ENCODE measurements at places on chromosomes 3 and 15.

DNA sequence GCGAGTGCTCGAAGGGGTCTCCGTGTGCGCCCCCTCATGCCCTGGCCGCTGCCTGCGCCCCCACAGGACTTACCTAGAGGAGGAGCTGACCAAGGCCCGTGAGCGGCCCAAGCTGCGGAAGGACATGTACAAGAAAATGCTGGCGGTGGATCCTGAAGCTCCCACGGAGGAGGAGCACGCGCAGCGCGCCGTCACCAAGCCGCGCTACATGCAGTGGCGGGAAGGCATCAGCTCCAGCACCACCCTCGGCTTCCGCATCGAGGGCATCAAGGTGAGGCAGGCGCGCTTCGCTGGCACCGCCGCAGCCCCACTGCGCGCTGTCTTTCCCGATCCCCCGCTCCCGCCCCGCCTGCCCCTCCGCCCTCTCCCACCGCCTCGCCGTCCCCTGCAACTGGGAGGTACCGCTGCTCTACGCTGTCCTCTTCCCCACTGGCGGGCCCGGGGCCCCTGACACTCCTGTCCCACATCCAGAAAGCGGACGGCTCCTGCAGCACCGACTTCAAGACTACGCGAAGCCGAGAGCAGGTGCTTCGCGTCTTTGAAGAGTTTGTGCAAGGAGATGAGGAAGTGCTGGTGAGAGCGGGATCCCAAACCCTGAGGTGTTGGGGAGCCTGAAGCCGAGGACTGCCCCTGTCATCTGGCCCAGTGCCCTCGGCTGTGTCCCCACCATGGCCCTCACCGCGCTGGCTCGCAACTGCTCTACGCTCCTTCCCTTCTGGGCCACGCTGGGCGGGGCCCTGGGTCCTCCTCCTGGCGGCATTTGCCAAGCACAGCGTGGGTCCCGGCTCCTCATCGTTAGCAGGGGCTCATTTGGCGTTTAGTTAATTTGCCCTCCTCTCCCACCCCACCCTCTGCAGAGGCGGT, 8.5 kb downstream of the ITPKA start:
- DNase-seq, result no peak

DNA sequence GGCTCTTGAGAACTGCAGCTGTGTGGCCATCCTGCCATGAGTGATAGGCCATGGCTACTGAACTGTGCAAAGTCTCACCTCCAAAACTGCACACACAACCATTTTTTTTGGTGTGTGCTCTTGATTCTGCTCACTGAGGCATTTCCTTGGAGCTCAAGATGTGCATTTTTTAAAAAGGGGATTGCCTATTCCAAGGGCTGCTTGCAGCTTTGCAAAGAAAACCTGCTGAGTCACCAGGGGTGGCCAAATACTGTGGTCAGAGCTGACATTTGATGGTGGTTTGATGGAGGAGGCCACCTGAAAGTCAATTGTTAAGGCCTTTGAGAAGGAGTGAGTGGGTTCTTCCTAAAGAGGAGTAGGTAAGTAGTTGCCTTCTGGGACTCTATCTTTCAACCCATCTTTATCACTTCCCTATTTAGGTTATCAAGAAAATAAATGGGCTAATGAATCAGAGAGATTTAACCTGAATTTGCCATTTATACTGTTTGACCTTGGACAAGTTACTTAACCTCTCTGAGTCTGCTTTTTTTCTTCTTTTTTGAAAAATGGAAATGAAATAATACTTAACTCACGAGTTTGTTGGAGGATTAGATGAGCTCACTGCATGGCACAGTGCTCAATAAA, 87.9 kb downstream of the CHST2 start:
- no peak for DNase-seq

GRCh38 chr3:186121968-186122367, 13.1 kb upstream of the ETV5 start:
- DNase-seq, result no peak

GRCh38 chr3:76267851-76268380, 482.6 kb upstream of the ZNF717 start:
- no peak for DNase-seq

- DNase-seq, result no peak
These were observed 17.6 kb downstream of the RSRC1 start for GRCh38 chr3:158127250-158128219.

DNA sequence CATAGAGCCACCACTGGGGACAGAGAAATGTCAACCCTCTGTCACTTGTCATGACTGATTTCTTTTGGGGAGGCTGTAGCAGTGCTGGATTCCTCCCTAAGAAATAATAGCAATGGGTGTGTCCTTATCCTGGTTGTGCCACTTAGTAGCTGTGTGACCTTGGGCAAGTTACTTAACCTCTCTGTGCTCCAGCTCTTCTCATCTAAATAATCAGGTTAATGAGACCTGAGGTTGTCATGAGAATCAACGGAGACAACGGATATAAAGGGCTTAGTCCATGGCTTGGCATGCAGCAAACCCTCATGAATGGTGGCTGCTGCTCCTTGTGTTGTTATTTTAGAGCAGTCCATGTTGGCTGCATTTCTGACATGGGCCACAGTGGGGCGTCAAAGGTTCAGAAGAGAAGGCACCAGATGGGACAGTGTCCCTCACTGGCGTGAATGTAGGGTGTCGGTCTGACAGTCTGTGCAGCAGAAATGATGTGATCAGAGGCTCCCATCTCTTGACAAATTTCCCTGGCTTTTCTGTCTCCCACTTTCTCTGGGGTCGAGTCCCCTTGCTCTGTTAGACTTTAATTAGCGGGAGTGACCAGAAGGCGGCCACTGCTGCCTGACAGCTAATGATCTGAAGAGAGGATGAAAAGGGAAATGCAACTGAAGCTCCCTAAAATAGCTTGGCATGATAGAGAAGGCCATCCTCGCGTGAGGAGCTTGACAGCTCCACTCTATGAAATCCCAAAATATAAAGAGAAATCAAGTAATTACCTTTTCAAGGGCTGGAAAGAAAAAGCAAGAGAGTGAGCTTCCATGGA, 209.4 kb downstream of the CADPS start:
- no peak for DNase-seq

GRCh38 chr3:38453075-38453912, at the start of gene ACVR2B:
Gene ACVR2B (plus strand): TSS chr3:38453890. CDS start chr3:38454323, 433 bp downstream.
- DNase-seq, result peak; percentile 49

- no peak for DNase-seq
These were observed 3.0 kb upstream of the NGRN start for GRCh38 chr15:90262426-90262825.

- DNase-seq, result no peak
These were observed 153.7 kb upstream of the ABI3BP start for GRCh38 chr3:101146946-101147345.

DNA sequence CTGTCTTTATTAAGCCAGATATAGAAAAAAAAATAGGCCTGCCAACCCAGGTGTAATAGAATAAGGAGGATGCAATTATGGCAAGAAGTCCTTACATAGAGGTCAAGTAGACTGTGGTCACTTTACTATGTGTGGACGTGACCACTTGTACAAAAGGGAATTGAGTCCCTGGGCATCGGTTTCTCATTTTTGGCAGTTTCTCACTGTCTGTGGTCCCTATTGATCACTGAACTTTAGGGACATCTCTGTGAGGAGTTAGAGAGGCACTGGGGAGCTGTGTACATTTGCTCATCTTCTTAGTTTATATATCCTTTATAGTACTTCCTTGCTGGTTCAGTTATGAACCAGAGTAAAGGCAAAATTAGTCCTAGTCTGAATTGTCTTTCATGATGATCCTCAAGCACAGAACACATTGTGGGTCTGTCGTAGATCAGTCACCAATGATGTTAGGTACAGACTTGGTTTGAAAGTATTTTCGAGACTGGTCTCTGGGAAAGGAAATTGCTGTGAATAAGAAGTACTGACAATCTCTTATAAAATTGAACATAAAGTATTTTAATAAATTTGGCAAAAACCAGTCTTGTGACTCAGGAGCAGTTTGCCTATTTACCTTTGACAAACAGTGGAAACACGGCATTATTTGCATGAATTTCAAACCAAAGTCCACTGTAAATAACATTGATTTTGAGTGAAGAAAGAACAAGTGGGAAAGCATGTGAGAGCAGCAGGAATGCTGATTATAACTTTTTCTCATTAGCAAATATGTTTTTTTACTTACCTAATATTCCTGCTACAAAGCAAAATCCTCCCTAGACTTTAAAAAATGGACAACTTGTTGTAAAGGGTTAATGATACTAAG, 218.9 kb upstream of the DPH6 start:
- DNase-seq, result no peak

DNA sequence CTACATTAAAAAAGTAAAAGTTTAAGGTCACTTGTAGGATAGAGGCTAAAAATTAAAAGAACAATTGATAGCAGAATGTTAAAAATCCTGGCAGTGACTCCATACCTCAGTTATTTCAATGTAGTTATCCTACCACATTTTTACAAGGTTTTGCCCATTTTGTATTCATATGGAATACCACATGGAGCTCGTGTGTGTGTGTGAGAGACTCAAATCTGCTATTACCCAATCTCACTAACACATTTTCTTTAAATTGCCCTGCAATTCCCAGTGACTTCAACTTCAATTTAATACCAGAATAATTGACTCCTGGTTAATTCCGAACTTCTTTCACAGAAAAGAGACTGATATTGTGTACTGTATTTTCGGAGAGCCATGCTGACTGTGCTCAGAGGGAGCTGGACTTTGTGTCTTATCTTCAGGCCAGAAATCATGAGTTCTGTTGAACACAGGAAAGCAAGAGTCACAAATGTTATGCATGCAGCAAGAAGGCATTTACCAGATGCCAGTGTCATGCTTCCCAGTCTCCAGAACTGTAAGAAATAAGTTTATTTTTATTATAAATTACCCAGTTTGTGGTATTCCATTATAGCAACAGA, 529.0 kb upstream of the NECTIN3 start:
- no peak for DNase-seq

GRCh38 chr3:55333046-55333445, 154.1 kb downstream of the WNT5A start:
- no peak for DNase-seq

DNA sequence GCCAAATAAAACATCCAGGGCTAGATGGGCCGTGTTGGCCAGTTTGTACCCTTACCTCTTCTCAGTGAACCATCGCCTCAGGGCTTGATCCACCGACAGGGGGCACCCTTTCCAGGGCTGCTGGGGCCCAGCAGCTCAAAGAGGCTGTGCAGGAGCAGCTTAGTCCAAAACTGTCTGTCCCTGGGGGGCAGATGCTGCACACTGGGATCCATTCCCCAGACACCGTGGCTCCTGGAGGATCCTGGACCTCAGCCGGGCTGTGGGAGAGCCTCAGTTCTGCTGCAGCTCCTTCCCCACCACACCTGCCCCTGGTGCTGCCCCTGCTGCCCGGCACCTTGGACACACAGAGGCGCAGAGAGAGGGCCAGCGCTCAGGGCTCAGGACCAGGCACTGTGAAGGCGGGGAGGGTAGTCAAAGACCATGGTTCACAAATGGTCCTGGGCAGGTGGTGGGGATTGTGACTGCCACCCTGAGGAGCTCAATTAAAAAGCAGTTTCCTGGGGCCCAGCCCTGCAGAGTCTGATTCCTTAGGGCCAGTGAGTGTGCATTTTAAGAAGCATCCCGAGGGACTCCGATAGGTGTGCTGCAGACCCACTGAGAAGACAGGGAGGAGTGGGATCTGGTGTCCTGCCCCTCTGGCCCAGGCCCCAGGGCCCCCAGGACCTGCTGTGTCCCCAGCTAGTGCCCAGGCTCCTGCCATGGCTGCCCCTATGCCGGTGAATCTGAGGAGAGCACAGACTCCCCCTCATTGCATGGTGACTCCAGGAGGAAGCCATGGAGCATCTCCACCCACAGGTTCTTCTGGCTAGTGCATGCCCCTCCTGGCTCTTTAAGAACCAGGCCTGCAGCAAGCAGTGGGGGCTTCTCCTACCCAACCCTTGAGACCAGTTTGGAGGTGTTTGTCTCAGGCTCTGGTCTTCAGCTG, 86.5 kb upstream of the PRR20G start:
- no peak for DNase-seq

- no peak for DNase-seq
These were observed 28.3 kb downstream of the SEC61A1 start for GRCh38 chr3:128080323-128081080.

DNA sequence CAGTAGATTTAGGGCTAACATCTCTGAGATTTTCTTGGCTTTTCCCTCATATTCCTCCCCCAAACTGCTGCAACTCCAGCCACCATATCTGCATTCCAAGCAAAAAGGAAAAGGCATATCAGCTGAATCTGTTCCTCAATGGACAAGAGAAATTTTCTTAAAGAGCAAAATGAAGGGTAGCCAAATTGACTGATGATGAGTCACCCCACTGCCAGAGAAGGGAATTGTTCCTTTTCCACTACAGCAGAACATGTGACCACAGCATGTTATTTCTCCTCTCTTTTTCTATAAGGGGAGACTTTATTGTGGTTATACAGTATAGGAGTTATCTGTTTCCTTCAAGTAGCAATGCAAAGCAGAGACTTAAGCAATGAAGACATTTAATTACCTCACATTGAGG, 172.5 kb downstream of the MTHFS start:
- no peak for DNase-seq

GRCh38 chr15:79310612-79310984, 314 bp upstream of the TMED3 start:
- no peak for DNase-seq

DNA sequence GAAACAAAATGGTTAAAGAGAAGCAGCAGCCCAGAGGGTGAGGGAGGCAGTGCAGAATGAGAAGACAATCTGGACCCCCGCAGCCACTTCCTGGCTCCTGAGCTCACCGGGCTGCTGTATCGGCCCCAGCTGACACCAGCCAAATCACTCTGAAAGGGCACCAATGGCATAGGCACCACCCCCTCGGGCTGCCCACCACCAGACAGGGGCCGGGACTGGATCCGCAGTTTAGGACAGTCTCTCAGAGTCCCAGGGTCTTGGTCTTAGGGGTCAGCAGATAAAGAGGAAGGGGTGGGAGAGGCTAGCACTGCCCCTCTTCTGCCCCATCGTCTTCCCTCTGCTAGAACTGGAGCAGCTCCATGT, 17.9 kb upstream of the EHD4 start:
- no peak for DNase-seq

- no peak for DNase-seq
These were observed 43.9 kb downstream of the BHLHE40 start for GRCh38 chr3:5022966-5023776.

- no peak for DNase-seq
These were observed 60.5 kb upstream of the ACKR4 start for GRCh38 chr3:132536442-132537153.

DNA sequence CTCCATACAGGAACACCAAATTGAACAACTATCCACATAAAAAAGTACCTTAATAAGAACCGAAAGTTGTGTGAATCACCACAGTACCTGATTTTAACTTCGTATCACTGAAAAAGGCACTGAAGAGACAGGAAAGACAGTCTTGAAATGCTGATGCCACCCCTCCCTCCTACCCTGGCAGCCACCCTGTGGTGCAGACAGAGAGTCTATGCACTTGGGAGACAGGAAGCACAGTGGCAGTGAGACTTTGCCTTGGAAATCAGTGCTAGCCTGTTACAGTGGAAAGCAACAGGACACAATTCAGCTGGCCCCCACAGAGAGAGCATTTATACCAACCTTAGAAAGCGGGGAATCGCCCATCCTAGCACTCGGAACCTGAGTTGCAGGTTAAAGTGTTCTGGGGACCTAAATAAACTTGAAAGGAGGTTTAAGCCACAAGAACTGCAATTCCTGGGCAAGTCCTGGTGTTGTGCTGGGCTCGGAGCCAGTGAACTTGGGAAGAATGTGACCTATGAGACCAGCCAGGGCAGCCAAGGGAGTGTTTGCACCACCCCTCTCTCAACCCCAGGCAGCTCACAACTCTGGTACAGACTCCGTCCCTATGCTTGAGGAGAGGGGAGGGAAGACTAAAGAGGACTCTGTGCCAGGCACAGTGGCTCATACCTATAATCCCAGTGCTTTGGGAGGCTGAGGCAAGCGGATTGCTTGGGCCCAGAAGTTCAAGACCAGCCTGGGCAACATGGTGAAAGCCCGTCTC, 240.1 kb downstream of the ISL2 start:
- DNase-seq, result no peak

GRCh38 chr3:89353465-89353864, 246.0 kb downstream of the EPHA3 start:
- DNase-seq, result no peak
